Renal pelvis (tissue), 12 donors: ENCODE measurements at places on chromosomes 1 and 21. TPM values are rescaled to one million over a fixed set of nuclear protein-coding genes. Genes with fewer than 3 reads are reported as not detected.

GRCh38 chr1:66623812-66624211, 89.9 kb downstream of the SGIP1 start:
- no peak for DNase-seq

- DNase-seq, result peak; percentile 91
Measured at GRCh38 chr1:202034683-202035462, 24.5 kb downstream of the ELF3 start.

GRCh38 chr1:173426057-173426456, 51.1 kb upstream of the PRDX6 start:
- no peak for DNase-seq

- DNase-seq, result no peak
Measured at GRCh38 chr1:4327142-4327541, 327.3 kb upstream of the AJAP1 start.

NHLH1 gene
- polyA plus RNA-seq, result 0.26 TPM

- no peak for DNase-seq
Measured at GRCh38 chr1:111743679-111744101, 4.5 kb upstream of the INKA2 start.

DNA sequence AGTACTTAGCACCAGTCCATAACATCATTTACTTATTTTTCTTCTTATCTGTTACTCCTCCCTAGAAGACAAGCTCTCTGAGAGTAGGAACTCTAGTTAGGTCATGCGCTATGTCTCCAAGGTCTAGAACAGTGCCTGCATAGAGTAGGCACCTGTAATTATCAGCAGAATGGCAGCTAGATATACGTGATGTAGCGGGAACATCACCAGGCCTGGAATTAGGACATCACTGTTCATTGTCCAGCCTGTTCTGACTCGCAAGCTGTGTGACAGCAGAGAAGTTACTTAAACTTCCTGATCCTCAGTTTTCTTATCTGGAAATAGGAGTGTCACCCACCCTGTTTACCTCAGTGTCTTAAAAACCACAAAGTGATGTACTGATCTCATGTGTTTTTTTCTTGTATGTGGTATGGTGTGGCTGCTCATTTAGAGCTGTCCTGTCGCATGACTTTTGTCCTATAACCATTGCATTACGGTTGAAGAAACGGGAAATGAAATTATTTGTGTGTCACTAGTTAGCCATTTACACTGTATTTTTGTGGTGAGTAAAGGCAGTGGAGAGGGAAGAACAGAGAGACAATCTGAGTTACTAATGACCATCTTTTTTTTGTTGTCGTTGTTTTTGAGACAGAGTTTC, 37.1 kb upstream of the EXO1 start:
- no peak for DNase-seq

WNT9A gene
- polyA plus RNA-seq, result 1.7 TPM

DNA sequence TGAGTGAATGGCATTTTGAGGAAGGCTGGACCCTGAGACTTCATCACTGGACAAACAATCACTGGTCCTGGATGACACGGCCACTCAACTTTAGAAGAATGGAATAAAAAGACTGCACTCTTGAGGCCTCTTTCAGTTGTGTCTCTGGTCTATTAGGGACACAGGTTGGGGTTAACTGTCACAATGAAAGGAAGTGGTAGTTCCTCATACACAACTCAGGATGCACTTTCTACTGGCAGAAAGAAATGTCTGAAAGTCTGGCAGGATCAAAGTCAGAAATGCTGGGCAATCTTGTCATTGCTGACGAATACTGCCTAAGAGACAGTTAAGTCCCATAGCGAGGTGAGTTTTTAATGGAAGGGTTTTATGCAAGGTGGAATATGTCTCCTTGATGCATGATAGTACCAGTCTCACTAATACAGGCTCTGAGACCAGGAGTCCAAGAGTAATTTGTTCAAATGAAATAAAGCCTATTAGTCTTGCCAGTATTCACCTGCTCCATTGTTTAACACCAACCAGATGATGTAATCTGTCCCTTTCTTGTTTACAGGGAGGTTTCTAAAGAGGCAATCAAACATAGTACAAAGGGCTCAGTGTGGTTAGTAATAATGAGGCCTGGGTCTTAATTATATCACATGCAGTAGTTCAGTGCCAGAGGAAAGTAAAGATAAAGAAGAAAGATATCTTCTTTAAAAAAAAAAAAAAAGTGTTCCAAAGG, 11.2 kb upstream of the RRP15 start:
- no peak for DNase-seq

DNA sequence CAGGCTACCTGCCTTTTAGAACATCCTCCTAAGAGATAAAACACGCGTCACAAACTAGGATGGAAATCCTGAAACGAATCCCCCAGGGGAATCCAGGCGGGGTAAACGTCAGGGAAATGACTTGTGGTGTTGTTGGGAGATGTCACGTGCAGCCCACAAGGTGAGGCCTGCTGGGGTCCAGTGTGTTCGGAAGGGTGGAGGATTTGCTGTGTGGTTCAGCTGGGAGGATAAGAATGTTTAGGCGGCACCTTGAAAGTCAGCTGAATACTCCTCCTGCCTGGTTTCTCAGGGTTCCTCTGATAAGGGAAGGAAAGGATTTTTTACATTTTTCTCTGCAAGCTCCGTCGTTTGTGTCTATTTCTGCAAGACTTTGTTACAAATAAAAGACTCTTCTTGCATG, 74.7 kb upstream of the EFHD2 start:
- DNase-seq, result no peak
